ENCODE measurements at places on chromosomes 12 and 14.

DNA sequence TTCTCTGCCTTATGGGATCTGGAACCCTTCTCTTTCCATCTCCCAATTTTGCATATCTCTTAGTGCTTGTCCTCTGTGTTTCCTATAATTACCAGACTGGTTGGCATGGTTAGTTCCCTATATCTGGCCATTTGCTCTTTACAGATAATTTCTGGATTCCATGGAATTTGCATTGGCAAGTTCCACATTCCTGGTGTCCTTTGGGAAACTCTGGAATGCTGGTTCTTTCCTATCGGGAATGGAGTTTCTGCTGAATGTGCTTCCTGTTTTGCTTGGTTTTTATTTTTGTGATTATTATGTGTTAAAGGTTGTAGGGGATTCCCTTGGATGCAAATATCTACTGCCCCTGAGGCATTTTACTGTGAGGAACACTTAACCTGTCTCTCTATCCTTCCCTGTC is 193.0 kb upstream of the BTG1 start:
- no peak for DNase-seq

GRCh38 chr12:51886021-51886710 is 1.7 kb upstream of the ANKRD33 start:
- DNase-seq = no peak

DNA sequence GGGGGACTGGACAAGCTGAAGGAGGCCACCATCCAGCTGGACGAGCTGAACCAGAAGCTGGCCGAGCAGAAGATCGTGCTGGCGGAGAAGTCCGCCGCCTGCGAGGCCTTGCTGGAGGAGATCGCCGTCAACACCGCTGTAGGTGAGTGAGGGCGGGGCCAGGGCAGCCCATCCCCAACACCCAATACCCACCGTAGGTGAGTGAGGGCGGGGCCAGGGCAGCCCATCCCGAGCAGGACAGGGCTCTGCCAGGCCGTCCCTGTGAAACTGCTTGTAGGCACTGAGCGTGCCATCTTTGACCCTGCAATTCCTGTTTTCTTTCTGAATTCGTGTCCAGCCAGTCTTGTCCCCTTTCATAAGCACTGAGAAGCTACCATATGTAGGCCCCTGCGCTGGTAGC is 74.0 kb downstream of the CCDC92 start:
- DNase-seq = no peak

GRCh38 chr12:31316891-31317290 is 9.1 kb downstream of the SINHCAF start:
- DNase-seq = no peak

GRCh38 chr12:13169272-13169671 is 27.3 kb upstream of the EMP1 start:
- no peak for DNase-seq

All from stimulated activated CD8-positive, alpha-beta memory T cell treated with anti-CD3 and anti-CD28 coated beads, Interleukin-4, amount 100 ng/mL, for 1 hour (primary cell).